Mucosa of descending colon (tissue), 3 donors: ENCODE measurements at places on chromosomes 7 and 10. TPM values are rescaled to one million over a fixed set of nuclear protein-coding genes. Genes with fewer than 3 reads are reported as not detected.
A peak's percentile ranks its signal among the peaks of the same experiment; 100 is the strongest.

GRCh38 chr7:1244700-1245523, 12.2 kb downstream of the UNCX start:
- DNase-seq: no peak

DNA sequence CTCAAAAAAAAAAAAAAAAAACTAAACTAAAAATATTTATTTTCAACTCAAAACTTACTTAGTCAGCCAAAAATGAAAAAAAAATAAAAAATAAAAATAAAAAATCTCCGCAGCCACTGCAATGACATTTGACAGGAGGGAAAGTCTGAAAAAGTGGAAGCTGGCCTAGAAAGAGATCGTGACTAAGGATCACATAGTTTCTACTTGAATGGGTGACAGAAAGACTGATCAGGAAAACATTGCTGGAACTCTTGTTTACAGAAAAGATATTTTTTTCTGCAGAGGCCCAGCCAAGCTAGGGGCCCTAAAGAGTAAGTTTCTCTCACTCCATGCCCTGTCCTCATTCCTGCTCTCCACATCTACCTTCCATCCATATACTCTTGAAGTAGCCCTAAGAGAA, 92.8 kb upstream of the KCND2 start:
- no peak for DNase-seq

DNA sequence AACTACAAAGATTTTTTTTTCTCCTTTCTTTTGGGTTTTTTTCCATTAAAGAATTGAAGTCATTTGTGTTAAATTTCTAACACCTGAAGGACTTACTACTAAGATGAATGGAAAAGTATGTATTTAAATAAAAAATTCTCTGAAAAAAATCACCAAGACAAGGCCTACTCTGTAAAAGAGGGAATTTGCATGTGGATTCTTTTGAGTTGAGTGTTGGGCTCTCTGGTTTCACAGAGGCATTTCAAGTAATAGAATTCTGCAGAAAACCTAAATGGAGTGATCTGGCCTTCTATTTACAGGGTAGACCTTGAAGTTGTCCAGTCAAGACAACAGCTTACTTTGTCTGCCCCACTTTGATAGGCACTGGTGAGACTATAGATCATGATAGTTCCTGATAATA, 4.1 kb downstream of the LRRC17 start:
- DNase-seq: no peak

GRCh38 chr10:34959786-34960185, 130.4 kb downstream of the CUL2 start:
- DNase-seq: no peak

DNA sequence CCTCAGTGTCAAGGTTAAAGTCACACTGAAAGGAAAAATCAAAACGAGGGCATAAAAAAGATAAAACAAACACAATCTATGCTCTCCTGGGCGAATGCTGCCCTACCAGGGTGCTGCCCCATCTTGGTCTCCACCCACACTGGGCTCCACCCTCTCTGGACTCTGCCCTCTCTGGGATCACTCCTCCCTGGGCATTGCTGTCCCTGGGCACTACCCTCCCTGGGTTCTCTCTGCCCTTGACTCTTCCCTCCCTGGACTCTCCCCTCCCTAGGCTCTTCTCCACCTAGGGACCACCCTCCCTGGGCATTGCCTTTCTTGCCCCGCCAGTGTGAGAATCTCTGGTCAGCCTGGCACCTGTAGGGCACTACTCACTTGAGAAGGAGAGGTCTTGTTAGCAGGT, 8.6 kb downstream of the GDF2 start:
- DNase-seq: peak; percentile 90

GRCh38 chr7:95859429-95859828, 87.1 kb downstream of the DYNC1I1 start:
- no peak for DNase-seq

- DNase-seq: no peak
Observed at GRCh38 chr7:4203626-4204512, 478.2 kb upstream of the FOXK1 start.

DNA sequence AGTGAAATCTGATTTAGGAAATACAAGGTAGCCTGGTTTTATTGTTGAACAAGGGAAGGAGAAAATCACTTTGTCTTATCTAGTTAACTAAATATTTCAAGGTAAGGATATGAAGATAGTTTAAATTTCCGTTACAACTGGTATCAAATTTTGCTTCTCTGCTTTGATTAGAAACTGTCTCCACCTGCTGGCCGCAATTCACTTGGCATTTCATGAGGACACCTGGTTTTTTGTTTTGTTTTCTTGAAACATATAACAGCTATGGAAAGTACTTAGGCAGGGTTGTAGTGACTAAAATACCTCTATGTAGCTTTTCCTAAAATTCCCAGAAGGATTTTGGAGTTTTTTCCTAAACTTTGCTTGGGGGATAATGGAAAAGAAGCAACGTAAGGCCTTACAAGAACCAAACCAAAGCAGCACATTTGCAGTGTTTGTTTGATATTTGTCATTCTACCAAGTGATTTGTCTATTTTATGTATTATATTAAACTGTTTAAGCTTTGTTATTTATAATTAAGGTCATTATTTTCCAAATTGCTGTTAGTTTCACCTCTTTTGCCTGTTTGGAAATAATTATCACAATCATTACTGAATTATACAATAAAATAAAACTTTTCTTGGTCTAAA, 73.6 kb downstream of the AHCYL2 start:
- DNase-seq: no peak

The C10orf62 gene
- total RNA-seq: not detected
